Glomerular endothelial cell (primary cell): ENCODE measurements at places on chromosomes 16 and 17. TPM values are rescaled to one million over a fixed set of nuclear protein-coding genes. Genes with fewer than 3 reads are reported as not detected.

The SOX15 gene
- total RNA-seq = not detected in 2 replicates

- DNase-seq = no peak
Measured at GRCh38 chr17:65173976-65174683, 37.0 kb downstream of the RGS9 start.

DNA sequence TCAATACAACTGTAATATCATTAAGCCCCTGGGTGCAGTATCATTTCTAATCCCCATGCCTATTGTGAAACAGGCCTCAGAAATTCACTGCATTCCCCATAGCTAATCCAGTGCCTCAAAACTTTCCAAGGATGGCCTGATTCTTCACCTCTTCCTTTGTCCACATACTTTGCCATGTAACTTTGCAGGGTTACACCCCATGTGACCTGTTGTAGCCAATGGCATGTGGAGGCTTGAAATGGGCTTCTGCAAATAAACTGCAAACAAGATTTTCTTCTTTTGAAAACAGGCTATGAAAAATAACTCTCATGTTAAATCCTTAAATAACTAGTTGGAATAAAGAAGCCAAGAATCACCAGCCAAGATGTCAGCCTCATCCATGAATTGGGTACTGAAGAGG lies 35.9 kb downstream of the ABCA10 start:
- no peak for DNase-seq

DNA sequence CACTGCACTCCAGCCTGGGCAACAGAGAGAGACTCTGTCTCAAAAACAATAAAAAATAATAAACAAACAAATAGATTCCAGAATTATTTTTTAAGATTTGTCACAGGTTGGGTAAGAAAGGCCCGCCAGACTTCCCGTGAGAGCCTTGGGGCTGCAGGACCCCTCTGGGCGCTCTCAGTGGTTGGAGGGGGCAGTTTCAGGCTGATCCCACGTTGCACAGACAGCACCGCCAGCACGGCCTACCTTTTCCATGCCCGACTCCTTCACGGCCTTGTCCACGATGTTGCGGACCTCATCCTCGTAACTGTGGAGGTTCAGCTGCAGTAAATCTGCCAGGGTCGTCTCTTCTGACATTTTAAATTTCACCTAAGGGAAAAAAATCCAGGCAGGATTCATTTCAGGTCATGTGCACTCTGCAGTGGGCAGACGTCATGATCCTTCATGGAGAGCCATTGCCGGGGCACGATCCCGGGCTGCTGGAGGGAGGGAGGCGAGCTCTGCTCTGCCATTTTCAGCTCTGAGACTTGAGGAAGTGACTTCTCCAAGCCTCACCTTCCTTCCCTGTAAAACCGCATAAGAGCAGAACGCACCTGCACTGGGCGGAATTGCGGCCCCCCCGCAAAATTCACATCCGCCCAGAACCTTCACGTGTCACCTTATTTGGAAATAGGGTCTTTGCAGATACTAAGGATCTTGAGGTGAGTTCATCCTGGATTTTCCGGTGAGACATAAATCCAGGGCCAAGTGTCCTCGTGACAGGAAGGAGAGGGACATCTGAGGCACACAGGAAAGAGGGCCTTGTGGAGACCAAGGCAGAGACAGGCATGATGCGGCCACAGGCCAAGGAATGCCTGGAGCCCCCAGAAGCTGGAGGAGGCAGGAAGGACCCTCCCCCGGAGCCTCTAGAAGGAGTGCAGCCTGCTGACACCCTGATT lies 66.8 kb downstream of the DNAH17 start:
- no peak for DNase-seq

DNA sequence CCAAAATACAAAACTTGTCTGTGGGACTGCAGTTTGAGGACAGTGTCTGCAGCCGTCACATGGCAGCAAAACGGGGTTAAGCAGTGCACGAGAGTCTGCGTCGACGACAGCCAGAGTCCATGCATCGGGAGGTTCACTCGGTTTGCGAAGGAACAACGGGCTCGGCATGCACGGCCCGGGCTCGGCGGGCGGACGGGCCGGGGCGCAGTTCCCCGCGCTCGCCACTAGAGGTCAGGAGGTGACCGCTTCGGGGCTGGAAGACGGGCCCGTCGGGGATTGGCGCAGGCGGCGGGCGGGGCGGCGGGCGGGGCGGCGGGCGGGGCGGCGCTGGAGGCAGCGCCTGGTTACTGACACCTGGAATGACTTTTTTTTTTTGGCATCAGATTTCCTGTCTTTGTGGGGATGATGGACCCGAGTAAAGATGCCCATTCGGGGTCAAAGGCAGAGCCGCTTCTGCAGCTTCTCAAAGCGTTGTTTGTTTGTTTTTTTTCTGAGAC lies 6.5 kb downstream of the SCGB1C2 start:
- DNase-seq = no peak

- no peak for DNase-seq
Measured at GRCh38 chr17:38969281-38969680, 2.1 kb upstream of the FBXO47 start.

DNA sequence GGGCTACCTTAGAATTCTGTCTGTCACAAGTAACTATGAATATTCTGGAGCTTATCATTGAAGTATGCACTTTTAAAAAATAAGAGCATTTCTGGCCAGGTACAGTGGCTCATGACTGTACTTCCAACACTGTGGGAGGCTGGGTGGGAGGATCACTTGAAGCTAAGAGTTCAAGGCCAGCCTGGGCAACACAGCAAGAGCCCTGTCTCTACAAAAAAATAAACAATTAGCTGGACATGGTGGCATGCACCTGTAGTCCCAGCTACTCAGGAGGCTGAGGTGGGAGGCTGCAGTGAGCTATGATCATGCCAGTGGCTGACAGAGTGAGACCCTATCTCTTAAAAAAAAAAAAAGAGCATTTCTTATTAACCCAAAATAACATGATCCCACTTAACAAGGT lies 60.0 kb upstream of the BRD7 start:
- DNase-seq = no peak

GRCh38 chr17:69012895-69013805 lies 47.6 kb downstream of the ABCA9 start:
- peak; percentile 67 for DNase-seq

DNA sequence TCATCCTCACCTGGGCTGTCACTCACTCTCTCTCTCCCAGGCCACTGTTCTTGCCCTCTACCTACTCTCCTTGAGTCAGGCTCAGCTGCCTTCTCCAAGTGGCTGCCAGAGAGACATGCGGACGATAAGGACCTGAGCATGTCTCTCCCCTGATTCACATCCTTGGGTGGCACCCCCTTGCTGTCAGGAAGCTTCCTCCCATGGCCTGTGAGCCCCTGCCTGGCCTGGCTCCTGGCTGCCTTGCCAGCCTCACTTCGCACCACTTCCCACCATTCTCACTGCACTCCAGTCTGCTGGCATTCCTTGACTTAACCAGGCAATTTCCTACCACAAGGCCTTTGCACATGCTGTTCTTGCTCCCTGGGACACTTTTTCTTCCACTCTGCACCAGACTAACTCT lies 2.7 kb upstream of the ALDH3A1 start:
- DNase-seq = no peak

DNA sequence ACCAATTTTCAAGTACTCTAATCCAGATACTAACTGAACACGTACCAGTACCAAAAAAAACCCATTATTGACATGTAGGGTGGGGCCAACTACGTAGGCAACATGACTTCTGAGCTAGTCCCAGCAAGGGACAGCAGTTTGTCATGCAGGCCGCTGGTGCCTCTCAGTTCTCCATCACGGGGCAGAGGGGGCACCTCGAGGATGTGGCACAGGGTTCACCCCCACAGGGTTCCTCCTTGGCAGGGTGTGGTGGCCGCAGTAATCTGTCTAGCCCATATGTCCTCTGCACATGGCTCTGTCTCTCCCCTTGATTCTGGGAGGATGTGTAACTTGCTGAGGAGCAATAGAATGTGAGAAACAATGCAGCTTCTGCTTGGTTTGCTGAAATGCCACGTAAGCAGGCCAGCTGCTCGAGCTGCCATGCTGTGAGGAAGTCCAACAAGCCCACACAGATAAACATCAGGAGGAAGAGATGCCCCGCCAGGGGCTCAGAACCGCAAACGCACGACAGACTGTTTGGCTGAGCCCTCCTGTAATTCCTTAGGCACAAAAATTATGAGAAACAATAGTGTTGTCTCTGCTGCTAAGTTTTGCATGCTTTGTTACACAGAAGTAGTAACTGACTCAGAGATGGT lies 62.4 kb downstream of the NT5M start:
- DNase-seq = no peak
